ENCODE measurements at places on chromosomes 5 and 9. TPM values are rescaled to one million over a fixed set of nuclear protein-coding genes. Genes with fewer than 3 reads are reported as not detected.

DNA sequence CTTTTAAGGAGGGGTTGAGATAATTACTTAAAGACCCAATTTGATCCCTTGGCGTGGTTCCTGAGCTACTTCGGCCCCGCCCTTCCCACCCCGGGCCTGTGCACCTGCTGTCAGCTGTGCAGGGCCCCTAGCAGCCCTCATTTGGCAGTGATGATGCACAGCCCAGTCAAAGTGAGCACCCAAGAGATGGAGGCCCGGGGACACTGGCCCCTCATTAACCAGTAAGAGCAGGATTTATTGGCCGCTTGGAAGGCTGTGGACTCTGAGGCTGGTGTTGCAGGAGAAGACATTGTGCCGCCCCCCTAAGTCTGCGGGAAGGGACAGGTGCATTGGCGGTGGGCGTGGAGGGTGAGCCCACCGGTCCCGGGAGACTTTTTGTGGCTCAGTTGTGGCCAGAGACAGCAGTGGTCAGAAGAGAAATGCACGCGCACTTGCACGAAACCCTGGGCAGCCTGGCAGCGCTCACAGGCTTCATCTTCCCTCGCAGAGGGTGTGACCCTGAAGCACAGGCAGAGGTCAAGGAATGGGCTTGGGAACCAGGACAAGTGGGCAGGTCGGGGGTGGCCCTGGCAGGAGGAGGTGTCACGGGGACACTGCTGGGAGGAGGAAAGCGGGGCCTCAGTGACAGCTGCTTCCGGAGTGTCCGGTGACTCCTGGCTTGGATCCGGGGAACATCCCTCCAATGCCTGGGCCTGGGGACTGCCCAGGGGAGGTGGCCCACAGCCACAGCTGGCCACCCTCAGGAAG is 74.0 kb upstream of the RXRA start:
- H3K27me3 ChIP-seq, result no peaks in the 10 kb centered on the region
- no peak for DNase-seq
- no peak overlapping the region for H3K4me3 ChIP-seq
- H3K4me1 ChIP-seq, result no peaks in the 10 kb centered on the region
- H3K27ac ChIP-seq, result no peak overlapping the region

Gene GPR150
- total RNA-seq, result 0.30 TPM

GRCh38 chr5:102278231-102278630 is 17.9 kb downstream of the SLCO4C1 start:
- no peak for DNase-seq
- no peak overlapping the region for H3K27ac ChIP-seq
- no peaks in the 10 kb centered on the region for H3K36me3 ChIP-seq
- H3K4me1 ChIP-seq, result no peaks in the 10 kb centered on the region

- DNase-seq, result no peak
- no peaks in the 10 kb centered on the region for H3K27me3 ChIP-seq
- no peak overlapping the region for H3K4me3 ChIP-seq
- no peaks in the 10 kb centered on the region for H3K4me1 ChIP-seq
Observed at GRCh38 chr9:97831843-97832636, 21.0 kb upstream of the FOXE1 start.

DNA sequence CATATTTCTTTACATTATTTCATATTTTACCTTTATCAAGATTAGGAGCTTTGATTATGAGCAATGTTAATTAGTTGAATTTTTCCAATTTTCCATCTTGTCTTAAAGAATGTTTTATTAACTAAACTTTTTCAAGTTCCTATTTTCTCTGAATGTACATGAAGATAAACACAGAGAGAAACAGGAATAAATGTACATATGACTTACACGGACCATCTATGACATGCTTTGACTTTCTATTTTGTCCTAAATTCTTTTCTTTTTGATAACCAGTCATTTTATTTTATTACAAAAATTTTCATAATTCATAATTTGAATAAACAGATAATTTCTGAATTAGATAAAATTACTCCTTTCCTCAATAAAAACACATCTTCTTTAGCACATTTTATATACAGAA is 1038.8 kb upstream of the ARRDC3 start:
- no peaks in the 10 kb centered on the region for H3K27me3 ChIP-seq
- no peak for DNase-seq
- no peak overlapping the region for H3K27ac ChIP-seq

Gene PCDHB5
- 22.4 TPM for total RNA-seq

DNA sequence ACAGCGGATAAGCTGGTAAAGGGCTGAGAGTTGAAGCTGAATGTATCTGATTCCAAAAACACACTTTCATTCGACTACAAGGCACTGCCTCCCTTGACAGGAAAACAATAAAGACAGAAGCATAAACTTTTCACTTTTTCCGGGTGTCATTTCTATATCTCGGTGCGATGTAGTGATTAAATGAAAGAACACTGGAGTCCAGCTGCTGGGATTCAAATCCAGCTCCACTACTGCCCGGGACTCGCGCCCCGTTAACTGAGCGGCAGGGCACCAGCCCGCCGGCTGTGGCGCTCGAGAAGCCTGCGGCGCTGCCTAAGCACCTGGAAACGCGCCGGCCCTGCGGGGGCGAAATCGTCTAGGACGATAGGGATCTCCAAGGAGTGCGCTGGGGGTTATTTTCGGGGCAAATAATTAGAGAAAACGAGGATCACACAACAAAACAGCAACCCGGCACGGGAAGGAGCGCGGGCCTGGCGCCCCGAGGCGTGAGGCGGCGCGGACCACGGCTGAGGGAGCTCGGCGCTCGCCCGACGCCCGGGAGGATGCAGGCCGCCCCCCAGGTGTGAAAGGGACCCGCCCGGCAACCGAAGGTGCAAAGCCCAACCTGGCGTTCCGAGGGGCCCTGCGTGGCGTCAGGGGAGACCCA is 837 bp downstream of the UIMC1 start:
- peak overlapping the region; percentile 81 for H3K4me3 ChIP-seq
- no peaks in the 10 kb centered on the region for H3K36me3 ChIP-seq
- H3K4me1 ChIP-seq, result peaks cover 37% of the 10 kb centered on the region
- peak overlapping the region; percentile 91 for H3K27ac ChIP-seq

Gene PCDHB13
- 1.2 TPM for total RNA-seq

DNA sequence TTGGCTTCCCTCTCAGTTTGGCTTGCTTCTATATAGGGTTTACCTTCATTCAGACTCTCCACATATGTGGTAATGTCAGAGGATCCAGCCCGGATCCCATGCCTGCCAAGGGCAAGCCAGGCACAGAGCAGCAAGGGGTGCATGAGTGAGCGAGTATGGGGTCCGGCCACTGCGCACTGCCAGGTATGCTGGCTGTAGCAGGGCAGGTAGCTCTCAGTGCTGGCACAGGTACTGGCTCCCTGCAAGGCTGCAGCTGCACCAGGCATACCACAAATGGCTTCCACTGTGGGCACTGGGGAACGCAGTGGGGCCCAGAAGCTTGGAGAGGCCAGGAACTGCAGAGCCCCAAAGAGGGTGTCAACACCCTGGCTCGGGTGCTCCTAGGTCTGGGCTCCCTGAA is 86.2 kb downstream of the GIN1 start:
- DNase-seq, result no peak
- H3K4me3 ChIP-seq, result no peak overlapping the region
- no peaks in the 10 kb centered on the region for H3K27me3 ChIP-seq
- H3K4me1 ChIP-seq, result no peaks in the 10 kb centered on the region
- no peak overlapping the region for H3K27ac ChIP-seq
- no peaks in the 10 kb centered on the region for H3K36me3 ChIP-seq

DNA sequence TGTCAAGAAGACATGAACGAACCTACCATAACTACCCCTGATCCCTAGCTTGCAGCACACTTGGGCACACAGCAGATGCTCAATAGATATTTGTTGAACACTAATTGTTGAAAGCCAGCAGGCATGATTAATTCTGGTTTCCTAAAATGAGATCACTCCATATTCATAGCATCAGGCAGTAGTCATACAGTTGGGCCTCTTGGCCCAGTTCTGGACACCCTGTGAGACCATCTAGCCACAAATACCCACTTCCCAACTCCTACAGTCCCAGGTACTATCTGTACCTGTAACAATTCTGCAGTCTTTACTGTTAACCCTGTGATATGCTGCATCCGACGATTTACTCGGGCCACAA is 24.2 kb downstream of the P4HA2 start:
- peaks cover under 1% of the 10 kb centered on the region for H3K36me3 ChIP-seq
- no peak overlapping the region for H3K4me3 ChIP-seq
- DNase-seq, result no peak
- H3K27me3 ChIP-seq, result no peaks in the 10 kb centered on the region
- no peaks in the 10 kb centered on the region for H3K4me1 ChIP-seq

GRCh38 chr5:77129391-77129990 is 42.4 kb upstream of the ZBED3 start:
- no peaks in the 10 kb centered on the region for H3K36me3 ChIP-seq
- no peaks in the 10 kb centered on the region for H3K4me1 ChIP-seq
- no peaks in the 10 kb centered on the region for H3K27me3 ChIP-seq
- DNase-seq, result no peak

GRCh38 chr5:52995914-52996313 is 6.8 kb downstream of the ITGA2 start:
- H3K4me1 ChIP-seq, result no peaks in the 10 kb centered on the region
- no peak for DNase-seq
- H3K36me3 ChIP-seq, result no peaks in the 10 kb centered on the region
- H3K4me3 ChIP-seq, result no peak overlapping the region
- H3K27ac ChIP-seq, result no peak overlapping the region

Gene LIFR
- 103 TPM for total RNA-seq

GRCh38 chr5:113405530-113405929 is 29.3 kb downstream of the TSSK1B start:
- no peaks in the 10 kb centered on the region for H3K36me3 ChIP-seq
- H3K4me1 ChIP-seq, result no peaks in the 10 kb centered on the region
- H3K4me3 ChIP-seq, result no peak overlapping the region
- no peaks in the 10 kb centered on the region for H3K27me3 ChIP-seq

Gene QRFP
- total RNA-seq, result not detected

Gene C5orf52
- not detected for total RNA-seq

GRCh38 chr9:101601904-101602765 is 7.4 kb upstream of the PPP3R2 start:
- no peak for DNase-seq
- no peaks in the 10 kb centered on the region for H3K4me1 ChIP-seq
- no peak overlapping the region for H3K27ac ChIP-seq
- H3K36me3 ChIP-seq, result no peaks in the 10 kb centered on the region

GRCh38 chr5:65261499-65261898 is 220.2 kb downstream of the ADAMTS6 start:
- H3K36me3 ChIP-seq, result no peaks in the 10 kb centered on the region
- no peak for DNase-seq
- H3K4me3 ChIP-seq, result no peak overlapping the region

DNA sequence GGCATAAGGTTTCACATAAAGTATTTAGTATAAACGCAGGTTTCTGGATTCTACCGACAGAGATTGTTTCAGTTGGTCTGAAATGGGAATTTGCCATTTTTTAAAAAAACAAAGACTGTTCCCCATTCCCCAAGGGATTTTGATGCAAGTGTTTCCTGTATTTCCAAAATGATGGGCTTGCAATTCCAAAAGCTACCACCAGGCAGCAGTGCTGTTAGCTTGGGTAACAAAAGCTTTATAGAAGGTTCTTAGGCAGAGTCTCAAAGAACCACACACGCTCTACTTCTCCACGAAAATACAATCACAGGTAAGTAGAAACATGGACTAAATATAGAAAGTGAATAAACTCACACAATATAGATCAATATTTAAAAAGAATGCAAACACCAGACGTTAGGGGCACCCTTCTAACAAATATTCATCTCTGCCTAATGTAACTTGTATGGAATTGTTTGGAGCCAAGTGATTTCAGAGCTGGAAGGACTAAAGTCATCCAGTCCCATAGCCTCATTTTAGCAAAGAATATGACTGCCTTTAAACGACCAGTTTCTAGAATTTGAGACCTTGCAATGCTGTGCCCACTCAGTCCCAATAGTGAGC is 154.3 kb downstream of the SPOCK1 start:
- no peak overlapping the region for H3K27ac ChIP-seq
- H3K4me3 ChIP-seq, result no peak overlapping the region
- DNase-seq, result no peak
- H3K4me1 ChIP-seq, result no peaks in the 10 kb centered on the region
- H3K36me3 ChIP-seq, result no peaks in the 10 kb centered on the region

DNA sequence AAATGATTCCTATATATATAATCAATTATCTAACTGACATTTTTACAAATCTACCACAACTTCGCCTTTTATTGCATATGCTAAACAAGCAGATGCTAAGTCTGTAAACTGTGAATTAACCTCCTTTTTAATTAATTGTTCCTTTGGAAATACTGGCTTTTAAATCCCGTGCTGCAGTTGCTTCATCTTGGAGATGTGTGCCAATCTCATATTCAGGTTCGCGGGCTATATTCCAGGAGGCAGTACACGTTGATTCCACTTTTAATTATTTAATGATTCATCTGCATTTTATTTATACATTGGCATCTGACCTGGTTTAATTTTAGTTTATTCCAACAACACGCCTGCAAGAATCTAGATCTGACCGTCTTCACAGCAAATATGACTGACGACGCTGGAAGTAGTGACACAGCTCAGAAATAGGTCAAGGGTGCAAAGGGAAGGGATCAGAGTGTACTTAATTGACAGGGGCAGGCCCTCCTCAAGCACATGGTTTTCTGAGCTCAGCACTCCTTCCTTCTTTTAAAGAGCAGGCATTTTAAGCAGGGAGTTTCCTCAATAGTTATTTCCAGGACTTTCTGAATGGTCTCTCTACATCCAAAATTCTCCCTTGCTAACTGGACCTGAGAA is 125.2 kb downstream of the GLIS3 start:
- H3K4me1 ChIP-seq, result no peaks in the 10 kb centered on the region
- H3K27ac ChIP-seq, result peak overlapping the region; percentile 8
- no peak for DNase-seq
- H3K27me3 ChIP-seq, result no peaks in the 10 kb centered on the region
- H3K36me3 ChIP-seq, result no peaks in the 10 kb centered on the region

- no peaks in the 10 kb centered on the region for H3K4me1 ChIP-seq
- no peaks in the 10 kb centered on the region for H3K36me3 ChIP-seq
- H3K4me3 ChIP-seq, result no peak overlapping the region
- DNase-seq, result peak; percentile 76
Observed at GRCh38 chr5:180120237-180121101, 48.9 kb upstream of the RNF130 start.

DNA sequence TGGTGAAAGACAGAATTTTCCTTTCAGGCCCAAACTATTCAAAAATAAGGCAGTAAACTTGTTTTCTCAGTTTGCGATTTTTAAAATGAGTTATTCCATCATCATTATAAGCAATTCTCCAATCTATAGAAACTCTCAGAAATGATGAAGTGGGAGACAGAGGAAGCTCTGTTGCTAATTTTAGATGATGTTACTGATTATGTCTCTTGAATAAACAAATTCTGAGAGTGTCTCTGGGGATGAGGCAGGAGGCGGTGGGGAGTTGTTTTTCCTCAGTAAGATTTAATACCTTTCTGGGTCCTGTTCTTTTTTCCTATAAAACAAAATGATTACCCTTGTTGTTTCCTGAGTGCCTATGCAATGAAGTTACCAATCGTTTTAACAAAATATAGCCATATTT is 43.9 kb upstream of the TEX48 start:
- H3K36me3 ChIP-seq, result no peaks in the 10 kb centered on the region
- H3K27me3 ChIP-seq, result no peaks in the 10 kb centered on the region
- no peaks in the 10 kb centered on the region for H3K4me1 ChIP-seq
- DNase-seq, result no peak
- H3K27ac ChIP-seq, result no peak overlapping the region
- H3K4me3 ChIP-seq, result no peak overlapping the region

Gene PLPPR1
- 5.1 TPM for total RNA-seq

Gene SOX30
- 0.17 TPM for total RNA-seq

- no peak overlapping the region for H3K27ac ChIP-seq
- H3K36me3 ChIP-seq, result no peaks in the 10 kb centered on the region
- no peaks in the 10 kb centered on the region for H3K27me3 ChIP-seq
- no peak for DNase-seq
Observed at GRCh38 chr5:14161825-14162556, 18.8 kb downstream of the TRIO start.

Gene OTULINL
- total RNA-seq, result 112 TPM

Gene POU5F2
- total RNA-seq, result 2.6 TPM

- H3K27me3 ChIP-seq, result no peaks in the 10 kb centered on the region
- no peak overlapping the region for H3K4me3 ChIP-seq
- H3K27ac ChIP-seq, result no peak overlapping the region
- no peaks in the 10 kb centered on the region for H3K4me1 ChIP-seq
- no peaks in the 10 kb centered on the region for H3K36me3 ChIP-seq
Observed at GRCh38 chr5:153159616-153160015, 330.9 kb upstream of the GRIA1 start.

Measured in upper lobe of left lung (tissue), 6 donors.